ENCODE measurements at places on chromosomes 11 and 22.
A peak's percentile ranks its signal among the peaks of the same experiment; 100 is the strongest.

DNA sequence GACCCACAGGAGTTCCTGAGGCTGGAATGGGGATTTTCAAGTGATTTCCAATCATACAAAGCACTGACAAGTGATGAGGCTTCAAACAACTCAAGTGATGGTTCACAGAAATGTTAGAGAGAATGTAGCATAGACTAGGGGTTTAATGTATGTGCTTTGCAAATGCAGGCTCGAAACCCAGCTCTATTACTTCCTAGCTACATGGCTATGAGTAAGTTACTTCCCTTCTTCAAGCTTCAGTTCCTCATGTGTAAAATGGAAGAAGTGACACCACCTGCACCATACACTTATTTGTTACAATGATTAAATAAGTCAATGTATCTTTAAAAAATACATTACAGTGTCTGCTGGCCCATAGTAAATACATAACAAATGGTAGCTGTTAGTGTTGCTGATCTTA lies 139.8 kb downstream of the CCDC81 start:
- no peak for DNase-seq

DNA sequence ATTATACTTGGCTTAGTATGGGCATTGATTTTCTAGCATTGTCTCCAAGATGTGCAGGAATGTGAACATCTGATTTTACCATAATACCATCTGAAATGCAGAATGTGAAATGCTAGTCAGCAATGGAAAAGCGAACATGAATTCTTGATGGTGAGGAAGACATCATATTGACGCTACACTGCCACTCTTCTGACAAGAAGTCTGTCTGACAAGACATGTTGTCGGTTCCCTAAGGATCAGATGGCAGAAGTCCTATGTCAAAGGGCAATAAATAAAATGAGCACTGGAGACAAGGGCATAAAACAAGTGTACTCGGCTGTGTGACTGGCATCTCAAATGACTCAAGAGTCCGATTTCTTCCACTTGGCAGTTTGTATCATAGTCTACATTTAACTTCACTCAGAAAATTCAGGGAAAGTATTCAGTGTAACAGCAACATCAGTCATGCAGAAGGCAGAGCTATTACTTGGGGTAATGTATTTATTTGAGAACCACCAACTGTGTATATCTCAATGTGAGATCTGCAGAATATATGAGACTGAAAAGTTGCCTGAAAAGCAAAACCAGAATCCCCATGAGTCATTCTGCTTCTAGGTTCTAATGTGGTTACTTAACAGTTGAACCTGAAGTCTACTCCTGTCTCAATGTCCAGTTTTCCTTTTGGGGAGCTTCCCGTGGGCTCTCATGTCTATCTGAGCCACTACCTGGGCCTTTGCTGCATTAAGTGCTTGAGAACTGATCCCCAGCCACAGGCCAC lies 51.5 kb downstream of the SLC17A6 start:
- no peak for DNase-seq

DNA sequence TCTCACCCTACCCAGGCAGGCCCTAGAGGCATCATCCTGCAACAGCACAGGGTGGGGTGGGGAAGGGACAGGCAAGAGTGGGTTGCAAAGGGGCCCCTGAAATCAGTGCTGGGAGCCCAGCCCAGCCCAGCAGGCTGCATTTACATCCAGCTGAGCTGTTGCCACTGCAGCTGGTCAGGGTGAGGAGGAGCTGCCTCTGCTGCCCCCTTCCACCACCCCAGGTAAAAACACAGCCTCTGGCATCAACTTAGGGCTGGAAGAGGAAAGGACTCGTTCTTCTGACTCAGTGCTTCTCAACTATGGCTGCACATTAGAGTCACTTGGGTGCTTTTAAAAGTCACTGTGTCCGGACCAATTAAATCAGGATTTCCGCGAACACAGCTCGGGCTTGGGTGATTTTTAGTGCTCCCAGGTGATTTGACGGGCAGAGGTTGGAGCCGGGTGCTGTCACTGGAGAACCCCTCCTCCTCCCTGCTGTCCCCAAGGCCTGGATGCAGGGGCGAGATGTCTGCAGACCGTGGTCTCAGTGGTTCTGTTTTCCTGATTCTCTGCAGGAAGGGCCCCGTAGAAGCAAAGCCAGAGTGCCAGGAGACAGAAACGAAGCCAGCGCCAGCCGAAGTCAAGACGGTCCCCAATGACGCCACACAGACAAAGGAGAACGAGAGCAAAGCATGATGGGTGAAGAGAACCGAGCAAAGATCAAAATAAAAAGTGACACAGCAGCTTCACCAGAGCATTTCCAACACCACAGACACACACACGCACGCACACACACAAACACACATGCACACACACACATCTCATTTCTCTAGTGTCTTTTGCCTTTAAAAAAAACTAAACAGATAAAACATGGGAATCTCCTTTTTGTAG lies 39.4 kb upstream of the TTC12 start:
- no peak for DNase-seq

DNA sequence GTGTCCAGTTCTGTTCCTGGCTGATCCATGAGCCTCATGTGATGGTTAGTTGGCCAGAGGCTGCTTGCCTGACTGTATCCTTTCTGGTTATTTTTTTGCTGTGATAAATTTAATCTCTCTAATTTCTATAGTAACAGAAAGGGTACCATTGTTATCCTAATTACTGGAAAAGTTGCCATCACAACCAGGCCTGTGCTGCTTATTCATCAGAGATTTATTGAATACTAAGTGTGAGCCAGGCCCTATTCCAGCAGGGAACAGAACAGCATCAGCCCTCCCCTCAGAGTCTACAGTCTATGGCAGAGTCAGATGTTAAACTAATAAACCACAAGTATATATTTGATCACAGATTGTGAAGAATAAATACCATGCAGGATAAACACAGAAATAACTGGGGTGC lies 86.8 kb downstream of the DEPDC5 start:
- DNase-seq = no peak

- no peak for DNase-seq
Measured at GRCh38 chr11:1349327-1350041, 40.1 kb upstream of the TOLLIP start.

- peak; percentile 13 for DNase-seq
Measured at GRCh38 chr11:102666331-102666957, 39.1 kb downstream of the MMP27 start.

DNA sequence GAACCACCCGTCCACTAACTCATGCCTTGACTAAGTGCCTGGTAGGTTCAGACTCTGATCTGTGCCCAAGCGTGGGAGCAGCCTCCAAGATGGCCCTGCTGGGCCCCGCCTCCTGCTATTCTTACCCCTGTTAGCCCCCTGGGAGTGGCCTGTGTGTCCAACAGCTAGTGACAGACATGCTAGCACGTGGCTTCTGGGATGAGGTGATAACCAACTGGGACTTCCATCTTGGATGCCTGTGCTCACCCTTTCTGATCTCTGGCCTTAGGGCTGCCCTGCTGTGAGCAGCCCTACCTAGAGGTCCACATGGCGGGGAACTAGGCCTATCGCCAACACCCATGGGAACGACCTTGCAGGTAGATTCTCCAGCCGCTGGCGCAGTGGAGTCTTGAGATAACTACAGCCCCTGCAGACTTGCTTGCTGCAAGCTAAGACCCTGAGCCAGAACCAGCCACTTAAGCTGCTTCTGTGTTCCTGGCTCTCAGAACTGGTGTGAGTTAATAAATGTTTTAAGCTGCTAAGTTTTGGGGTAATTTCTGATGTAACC lies 2.7 kb downstream of the MRPL21 start:
- no peak for DNase-seq

DNA sequence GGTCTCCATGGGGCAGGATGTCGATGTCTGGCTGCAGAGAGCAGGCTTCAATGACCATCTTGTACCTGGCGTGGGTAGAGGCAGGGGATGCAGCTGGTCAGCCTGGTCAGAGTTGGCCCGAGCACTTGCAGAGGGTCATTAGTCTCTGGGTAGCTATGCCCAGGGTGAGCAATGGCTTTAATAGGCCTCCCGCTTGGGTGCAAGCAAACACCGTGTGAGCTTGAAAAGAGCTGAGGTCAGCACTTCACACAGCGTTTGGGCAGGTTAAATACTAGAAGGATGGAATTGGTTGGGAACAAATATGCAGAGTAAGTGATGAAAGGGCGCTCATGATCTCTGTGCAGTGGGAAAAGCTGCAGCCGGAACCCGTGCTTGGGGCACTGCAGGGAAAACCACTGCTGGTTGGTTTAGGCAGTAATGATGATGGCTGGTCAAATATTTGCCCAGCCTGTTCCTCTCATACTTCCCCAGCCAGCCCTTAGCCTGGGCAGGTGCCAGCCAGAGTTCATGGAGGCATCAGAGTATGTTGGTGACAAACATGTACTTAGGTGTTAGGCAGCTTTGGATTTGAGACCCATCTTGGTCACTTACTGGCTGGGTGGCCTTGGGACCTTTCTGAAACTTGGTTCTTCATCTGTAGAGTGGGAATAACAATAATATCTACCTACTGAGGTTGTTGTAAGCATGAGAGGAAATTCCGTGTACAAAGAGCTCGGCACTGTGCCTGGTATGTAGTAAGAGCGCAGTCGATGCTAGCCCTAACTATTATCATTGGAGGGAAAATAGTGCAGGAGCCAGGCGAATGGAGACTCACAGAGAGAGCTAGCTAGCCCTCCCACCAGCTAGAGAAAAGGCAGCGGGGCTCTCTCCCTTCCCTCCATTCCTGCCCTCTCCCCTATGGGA lies 25.2 kb upstream of the KCNJ11 start:
- no peak for DNase-seq

- DNase-seq = no peak
Measured at GRCh38 chr11:13463779-13464290, 813 bp upstream of the BTBD10 start.

DNA sequence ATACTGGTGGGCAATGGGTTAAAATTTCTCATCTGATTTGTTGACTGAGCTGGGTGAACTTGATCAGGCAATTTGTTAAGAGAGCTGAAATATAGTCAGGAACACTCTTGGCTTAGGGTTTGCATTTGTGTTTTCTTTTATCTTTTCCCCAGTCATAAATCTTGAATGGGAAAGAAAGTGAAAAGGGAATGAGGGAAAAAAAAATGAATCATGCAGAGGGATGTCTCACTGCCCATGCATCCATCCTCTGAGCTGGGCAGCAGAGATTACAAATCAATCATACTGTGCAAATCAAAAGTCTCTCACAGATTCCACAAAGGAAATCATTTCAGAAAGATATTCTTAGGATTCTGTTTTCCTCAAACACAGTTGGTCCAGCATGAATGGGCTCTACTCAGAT lies 174.2 kb upstream of the MPPED2 start:
- peak; percentile 75 for DNase-seq

- no peak for DNase-seq
Measured at GRCh38 chr22:17149076-17149815, 9.8 kb downstream of the HDHD5 start.

DNA sequence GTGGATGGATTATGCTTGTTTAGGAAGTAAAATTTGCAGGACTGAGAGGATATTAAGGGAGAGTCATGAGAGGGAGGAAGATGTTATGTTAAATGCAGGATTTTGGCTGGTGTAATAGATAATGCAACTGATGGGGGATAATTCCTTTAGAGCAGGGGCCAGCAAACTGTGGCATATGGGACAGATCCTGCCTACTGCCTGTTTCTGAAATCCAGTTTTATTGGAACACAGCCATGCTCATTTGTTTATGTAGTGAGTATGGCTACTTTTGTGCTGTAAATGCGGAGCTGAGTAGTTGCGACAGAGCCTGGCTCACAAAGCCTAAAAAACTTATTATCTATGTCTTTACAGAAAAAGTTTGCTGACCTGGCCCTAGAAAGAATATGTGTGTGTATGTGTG lies 66.6 kb upstream of the MPPED2 start:
- no peak for DNase-seq

DNA sequence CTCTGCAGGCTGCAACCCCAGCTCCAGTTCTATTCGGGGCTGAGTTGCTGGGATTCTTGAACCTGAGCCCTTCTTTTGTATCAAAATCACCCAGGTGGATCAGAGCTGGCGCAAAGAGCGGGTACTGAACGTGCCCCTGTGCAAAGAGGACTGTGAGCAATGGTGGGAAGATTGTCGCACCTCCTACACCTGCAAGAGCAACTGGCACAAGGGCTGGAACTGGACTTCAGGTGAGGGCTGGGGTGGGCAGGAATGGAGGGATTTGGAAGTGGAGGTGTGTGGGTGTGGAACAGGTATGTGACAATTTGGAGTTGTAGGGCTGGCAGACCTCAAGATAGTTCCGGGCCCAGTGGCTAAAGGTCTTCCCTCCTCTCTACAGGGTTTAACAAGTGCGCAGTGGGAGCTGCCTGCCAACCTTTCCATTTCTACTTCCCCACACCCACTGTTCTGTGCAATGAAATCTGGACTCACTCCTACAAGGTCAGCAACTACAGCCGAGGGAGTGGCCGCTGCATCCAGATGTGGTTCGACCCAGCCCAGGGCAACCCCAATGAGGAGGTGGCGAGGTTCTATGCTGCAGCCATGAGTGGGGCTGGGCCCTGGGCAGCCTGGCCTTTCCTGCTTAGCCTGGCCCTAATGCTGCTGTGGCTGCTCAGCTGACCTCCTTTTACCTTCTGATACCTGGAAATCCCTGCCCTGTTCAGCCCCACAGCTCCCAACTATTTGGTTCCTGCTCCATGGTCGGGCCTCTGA lies 3.8 kb downstream of the FOLR1 start:
- no peak for DNase-seq

DNA sequence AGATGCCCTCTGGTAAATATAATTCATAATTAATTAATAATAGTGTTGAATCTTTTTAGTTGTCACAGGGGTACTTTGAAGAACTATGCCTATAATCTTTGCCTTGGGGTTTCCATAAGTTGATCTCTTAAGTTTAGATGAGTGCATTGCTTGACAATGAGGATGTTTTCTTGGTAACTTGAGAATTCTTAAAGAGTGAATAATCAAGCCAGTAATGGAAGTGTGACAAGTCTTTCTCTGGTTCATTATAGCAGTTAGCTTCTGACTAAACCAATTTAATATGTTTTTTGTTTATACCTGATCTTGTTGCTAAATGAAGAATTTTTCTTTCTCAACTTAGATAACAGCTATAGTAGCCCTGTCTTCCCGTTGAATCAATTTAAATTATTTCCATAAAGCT lies 46.2 kb downstream of the ATXN10 start:
- peak; percentile 15 for DNase-seq

GRCh38 chr11:115222863-115223530 lies 281.2 kb downstream of the CADM1 start:
- peak; percentile 5 for DNase-seq

- peak; percentile 74 for DNase-seq
Measured at GRCh38 chr11:118607401-118608359, at the start of gene PHLDB1. Gene PHLDB1 (plus strand): TSS chr11:118607615. CDS start chr11:118613837, 6,222 bp downstream.

GRCh38 chr11:12859872-12860657 lies 149.1 kb upstream of the RASSF10 start:
- DNase-seq = no peak

DNA sequence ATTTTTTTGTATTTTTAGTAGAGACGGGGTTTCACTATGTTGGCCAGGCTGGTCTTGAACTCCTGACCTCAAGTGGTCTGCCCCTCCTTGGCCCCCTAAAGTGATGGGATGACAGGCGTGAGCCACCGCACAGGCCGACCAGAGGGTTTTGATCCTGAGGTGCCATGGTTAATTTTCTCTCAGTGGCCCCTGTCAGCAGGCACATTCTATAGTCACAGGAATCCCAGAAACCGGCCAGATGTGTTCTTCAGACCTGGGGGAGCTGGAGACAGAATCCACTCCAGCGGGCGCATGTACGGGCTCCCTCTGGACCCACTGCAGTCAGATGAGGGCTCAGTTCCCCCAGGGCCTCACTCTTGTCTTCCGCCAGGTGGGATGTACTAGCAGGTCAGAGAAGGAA lies 17.0 kb downstream of the IGLL1 start:
- DNase-seq = no peak

GRCh38 chr22:33227791-33228190 lies 169.6 kb upstream of the SYN3 start:
- no peak for DNase-seq

Data from NCI-H226 (cell line).